ENCODE measurements at places on chromosomes 1 and 21. TPM values are rescaled to one million over a fixed set of nuclear protein-coding genes. Genes with fewer than 3 reads are reported as not detected.

DNA sequence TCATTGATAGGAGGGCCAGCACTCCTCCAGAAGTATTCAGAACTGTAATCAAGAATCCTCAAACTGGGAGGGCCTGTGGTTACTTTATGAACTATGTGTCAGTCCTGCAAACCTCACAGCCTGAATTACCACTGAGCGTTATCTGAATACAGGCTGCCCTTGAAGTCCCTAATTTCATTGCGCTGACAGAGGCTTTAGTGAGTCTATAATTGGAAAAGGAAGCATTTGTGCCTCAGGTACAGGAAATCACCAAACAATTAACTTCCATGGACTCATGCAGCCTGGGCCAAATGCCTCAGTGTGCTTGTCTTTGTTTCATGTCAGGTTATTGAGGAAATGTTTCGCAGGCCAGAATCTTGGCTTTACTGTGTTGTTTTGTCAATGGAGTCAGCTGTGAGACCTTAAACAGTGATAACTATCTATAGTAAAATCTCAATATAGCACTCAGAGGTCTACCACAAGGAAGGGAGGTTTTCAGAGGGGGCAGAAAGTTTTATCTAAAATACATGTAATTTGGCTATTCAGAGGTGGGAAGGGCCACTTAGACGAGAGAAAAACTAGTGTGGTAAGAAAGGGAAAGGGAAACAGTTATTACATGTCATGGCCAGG lies 32.9 kb upstream of the DOCK7 start:
- no peak for DNase-seq

DNA sequence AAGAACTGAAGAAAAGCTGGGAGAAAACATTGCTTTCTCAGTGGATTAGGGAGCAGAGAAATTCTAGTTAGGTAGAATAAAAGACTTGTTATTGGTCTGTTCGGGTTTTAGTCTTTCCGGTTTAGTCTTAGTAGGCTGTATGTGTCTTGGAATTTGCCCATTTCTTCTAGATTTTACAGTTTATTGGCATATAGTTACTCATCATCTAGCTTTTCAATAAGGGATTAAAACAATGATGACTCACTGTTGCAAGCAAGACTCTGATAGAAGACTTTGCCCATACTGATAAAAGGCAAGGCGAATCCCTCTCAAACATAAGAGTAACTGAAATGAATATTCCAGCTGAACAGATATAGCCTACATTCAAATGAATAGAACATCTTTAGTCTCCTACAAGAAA lies 62.3 kb downstream of the GPR137B start:
- DNase-seq, result no peak

DNA sequence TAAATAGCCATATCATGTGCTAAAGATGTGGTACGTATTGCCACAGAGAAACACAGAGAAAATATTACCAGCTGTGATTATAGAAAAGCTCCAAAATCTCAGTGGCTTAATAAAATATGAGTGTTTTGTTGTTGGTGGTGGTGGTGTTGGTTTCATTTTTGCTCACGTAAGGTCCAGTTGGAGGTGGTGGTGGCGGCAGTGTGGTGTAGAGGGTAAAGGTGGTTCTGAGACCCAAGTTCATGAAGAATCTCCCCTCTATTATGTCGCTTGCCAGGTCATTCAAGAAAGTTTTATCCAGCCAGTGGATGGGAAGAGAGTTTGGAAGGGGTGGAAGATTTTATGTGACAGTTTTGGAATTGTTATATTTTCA lies 217.6 kb upstream of the SAMSN1 start:
- no peak for DNase-seq

The COL11A1 gene
- total RNA-seq, result not detected

DNA sequence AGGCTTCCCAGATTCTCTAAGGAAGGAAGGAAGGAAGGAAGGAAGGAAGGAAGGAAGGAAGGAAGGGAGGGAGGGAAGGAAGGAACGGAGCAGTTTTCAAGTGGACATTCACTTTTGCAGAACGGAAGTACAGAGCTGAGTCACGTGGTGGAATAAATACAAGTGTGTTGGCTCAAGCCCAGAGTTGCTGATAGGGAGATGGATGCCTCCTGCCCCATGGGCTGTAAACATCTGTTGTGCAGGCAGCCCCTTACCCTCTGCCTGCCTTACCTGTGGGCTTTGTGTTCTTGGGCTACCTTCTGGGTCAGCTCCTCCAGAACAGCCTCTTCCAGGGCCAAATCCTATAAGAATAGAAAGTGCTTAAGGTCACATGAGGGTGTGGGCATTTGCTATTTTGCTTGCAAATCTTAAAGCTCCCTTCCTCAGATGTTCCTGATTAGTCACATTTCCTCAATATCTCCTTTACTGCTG lies 121.7 kb downstream of the SMYD2 start:
- DNase-seq, result no peak

The MARK1 gene
- total RNA-seq, result not detected

- DNase-seq, result no peak
These were observed 123.3 kb upstream of the USP24 start for GRCh38 chr1:55338448-55338820.

- DNase-seq, result no peak
These were observed 59.9 kb upstream of the CDC42BPA start for GRCh38 chr1:227378181-227378580.

- no peak for DNase-seq
These were observed 183.5 kb downstream of the ZZZ3 start for GRCh38 chr1:77498918-77499317.

DNA sequence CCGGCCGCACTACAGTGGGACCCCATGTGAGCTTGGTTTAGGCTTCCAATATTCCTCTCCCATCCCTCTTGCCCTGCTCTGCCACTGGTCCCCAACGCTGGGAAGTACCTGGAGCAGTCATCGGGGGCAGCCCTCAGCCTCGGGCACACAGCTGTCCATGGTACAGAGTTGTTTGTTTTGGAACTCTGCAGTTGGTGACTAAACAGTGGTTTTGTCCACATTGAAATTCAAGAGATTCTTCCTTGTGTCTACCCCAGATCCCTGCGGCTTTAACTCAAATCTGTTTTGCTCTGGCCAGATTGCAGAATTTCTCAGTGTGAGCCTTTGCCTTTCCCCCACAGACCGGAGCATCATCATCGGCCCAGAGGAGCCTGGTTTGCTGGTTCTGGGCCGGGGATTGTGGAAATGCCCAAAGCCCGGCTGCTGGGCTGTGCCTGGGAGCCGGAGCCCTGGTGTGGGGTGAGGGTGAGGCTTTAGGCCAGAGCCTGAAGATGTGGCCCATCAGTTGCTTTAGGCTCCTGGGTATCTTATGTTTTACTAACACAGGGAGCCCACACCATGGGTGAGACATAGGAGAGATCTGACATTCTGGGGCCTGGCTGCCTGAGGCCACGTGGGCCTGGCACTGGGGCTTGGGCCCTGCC lies 93.2 kb downstream of the ARHGEF10L start:
- DNase-seq, result no peak

Measured in activated CD4-positive, alpha-beta memory T cell treated with anti-CD3 and anti-CD28 coated beads, Interleukin-2, amount 10 ng/mL, durations not matched to agents 7 days and 5 days (primary cell).